ENCODE measurements at places on chromosomes 3 and 15. TPM values are rescaled to one million over a fixed set of nuclear protein-coding genes. Genes with fewer than 3 reads are reported as not detected.

FBXW12 gene
- not detected for total RNA-seq

GRCh38 chr15:90860450-90860849, 7.9 kb upstream of the FURIN start:
- H3K27me3 ChIP-seq: no peaks in the 10 kb centered on the region
- no peak overlapping the region for H3K27ac ChIP-seq
- H3K36me3 ChIP-seq: no peaks in the 10 kb centered on the region
- no peak overlapping the region for H3K4me3 ChIP-seq
- H3K4me1 ChIP-seq: peaks cover 48% of the 10 kb centered on the region

DNA sequence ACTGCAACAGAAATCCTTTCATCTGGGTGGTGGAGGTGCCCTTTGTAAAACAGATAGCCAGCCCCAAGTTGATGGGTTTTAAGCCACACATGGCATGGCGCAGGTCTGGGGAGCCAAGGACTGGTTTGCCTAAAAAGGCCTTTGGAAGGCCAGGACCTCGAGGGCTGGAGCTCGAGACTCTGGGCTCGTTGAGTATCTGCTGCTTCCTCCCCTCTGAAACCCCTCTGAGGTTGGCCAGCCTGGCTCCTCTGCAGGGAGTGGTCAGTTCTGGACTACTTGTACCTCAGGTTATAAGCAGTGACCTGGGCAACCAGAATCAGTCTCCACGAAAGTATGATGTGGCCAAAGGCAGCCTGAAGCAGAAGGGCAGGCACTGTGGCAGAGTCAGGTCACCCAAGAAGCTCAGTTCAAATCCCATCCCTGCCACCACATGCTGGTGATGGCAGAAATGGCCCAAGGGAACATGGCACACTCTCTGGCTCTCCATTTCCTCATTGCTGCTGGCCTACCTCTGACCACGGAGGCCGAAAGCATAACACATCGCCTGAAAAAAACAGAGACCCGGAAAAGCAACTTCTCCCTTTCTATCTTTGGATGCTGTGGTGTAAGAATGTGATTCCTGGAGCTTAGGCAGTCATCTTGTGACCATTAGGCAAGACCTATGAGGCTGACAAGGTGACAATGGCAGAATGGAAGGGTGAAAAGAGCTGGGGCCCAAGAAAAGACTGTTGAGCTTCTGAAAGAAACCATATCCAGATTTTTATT, 51.2 kb downstream of the WNT7A start:
- no peaks in the 10 kb centered on the region for H3K27me3 ChIP-seq
- H3K4me1 ChIP-seq: no peaks in the 10 kb centered on the region
- no peak overlapping the region for H3K27ac ChIP-seq

DNA sequence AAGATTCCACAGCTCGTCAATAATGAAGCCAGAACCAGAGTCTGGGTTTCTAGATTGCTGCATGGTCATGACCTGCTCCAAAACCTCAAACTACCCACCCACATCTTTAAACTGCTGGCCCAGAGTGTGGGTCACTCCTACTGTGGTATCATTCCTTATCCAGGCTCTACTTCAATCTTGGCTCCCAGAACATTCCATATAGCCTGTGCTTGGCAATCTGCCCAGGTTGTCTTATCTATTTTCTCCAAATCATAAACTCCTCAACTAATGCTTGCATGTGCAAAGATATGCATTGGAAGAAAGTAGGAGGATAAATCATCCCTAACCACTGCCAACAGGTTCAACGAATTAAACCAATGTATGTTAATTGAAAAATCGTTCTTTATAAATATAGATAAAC, 169.7 kb downstream of the ANXA2 start:
- H3K4me1 ChIP-seq: peaks cover 2% of the 10 kb centered on the region
- peaks cover 13% of the 10 kb centered on the region for H3K27me3 ChIP-seq
- H3K36me3 ChIP-seq: no peaks in the 10 kb centered on the region
- no peak for DNase-seq

PLA2G4E gene
- total RNA-seq: not detected

DNA sequence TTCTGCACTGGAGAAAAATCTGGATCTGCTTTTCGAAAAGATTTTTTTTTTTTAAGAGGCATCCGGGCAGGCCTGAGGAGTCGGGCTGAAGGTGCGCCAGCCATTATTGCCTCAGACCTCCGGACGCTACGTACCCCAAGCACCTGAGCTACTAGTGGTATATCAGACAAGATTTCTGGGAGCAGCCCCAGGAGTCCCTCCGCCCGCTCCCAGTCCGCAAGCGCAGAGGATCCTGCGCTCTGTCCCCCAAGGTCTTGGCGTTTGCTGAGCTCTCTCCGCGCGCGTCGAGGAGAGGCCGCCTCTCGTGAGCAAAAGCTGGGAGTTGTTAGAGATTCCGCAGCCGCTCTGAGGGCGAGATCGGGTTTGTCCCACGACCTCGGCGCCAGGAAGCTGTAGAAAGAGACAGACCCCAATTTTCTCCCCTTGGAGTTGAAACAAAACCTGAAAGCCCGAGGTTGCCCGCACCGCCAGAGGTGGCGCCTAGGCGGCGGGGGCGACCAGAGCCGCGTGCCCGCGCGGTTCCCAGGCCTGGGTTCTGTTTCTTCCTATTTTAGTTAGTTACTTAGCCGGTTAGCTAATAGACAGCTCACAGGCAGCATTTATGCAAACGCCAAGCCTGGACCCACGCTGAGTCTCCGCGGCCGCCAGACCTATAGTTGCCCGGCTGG, 72.5 kb upstream of the POLG start:
- no peaks in the 10 kb centered on the region for H3K36me3 ChIP-seq
- peaks cover 50% of the 10 kb centered on the region for H3K4me1 ChIP-seq
- H3K27me3 ChIP-seq: peaks cover 89% of the 10 kb centered on the region
- H3K27ac ChIP-seq: no peak overlapping the region
- H3K4me3 ChIP-seq: peak overlapping the region; percentile 31
- DNase-seq: no peak

- no peak overlapping the region for H3K4me3 ChIP-seq
- DNase-seq: no peak
- no peaks in the 10 kb centered on the region for H3K4me1 ChIP-seq
- no peak overlapping the region for H3K27ac ChIP-seq
- peaks cover 4% of the 10 kb centered on the region for H3K27me3 ChIP-seq
Measured at GRCh38 chr3:66796343-66796742, 201.8 kb upstream of the KBTBD8 start.

DNA sequence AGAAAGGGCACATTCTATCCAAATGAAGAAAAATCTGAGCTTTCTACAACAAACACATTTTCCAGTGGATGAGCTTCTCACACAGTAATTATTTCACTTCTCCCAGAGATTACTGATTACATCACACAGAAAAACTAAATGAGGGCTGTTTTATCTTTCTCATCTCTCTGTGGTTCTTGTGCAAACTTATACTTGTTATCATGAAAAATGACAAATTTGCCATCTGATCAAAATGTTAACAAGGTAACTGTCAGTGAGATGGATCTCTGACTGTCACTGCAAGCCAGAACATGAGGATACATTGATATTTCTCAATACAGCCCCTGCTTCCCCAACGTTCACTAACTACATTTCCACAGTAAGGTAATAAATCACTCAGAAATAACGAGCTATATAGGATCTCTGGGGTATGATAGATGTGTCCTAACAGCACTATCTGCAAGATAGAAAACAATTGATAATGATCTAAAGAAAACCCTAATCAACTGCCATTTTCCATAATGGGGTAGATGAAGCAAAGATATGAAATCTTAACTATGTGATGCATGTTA, 829.3 kb upstream of the CFAP20DC start:
- no peaks in the 10 kb centered on the region for H3K27me3 ChIP-seq
- DNase-seq: no peak
- H3K4me3 ChIP-seq: no peak overlapping the region
- peaks cover 3% of the 10 kb centered on the region for H3K36me3 ChIP-seq
- H3K27ac ChIP-seq: no peak overlapping the region

Measured in activated CD8-positive, alpha-beta T cell treated with anti-CD3 and anti-CD28 coated beads, Interleukin-2, amount 10 ng/mL, durations not matched to agents 7 days and 5 days (primary cell).